NCI-H446 (cell line): ENCODE measurements at places on chromosomes 7 and 10.

GRCh38 chr7:997404-998395, 14.7 kb downstream of the CYP2W1 start:
- no peak for DNase-seq

GRCh38 chr7:87797395-87797794, 78.8 kb downstream of the SLC25A40 start:
- no peak for DNase-seq

GRCh38 chr10:86347856-86348255, 18.7 kb downstream of the GRID1 start:
- DNase-seq = no peak

DNA sequence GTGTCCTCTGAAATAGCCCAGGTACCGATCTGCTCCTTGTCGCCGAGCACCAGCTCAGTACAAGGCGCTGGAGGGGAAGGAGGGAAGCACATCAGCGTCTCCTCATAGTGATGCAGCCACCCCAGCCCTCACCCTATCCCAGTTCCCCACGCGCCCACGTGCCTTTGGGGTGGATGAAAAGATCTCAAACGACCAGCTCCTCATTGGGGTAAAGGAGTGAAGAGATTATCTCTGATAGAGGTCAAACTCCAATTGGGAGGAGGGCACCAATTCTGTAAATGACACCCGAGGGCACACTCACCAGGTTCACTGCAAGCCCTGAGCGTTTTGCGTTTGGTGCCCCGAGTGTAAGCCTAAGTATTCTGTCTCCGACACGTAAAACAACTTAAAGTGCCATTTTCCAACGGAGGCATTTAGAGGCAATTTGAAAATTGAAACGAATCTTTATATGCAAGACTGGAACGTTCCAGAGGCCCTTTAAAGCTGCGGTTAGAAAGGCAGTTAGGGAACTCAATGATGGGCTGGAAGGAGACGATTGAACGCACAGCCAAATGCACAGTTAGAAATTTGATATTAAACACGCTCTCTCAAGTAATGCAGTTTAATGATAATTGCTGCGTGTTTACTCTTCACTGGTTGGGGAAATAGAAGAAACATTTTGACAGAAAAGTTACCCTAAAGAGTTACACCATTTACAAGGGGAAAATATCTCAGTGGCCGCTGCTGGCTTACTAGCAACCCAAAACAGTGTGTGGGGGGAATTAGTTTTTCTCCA, 8.9 kb upstream of the EMX2 start:
- no peak for DNase-seq

DNA sequence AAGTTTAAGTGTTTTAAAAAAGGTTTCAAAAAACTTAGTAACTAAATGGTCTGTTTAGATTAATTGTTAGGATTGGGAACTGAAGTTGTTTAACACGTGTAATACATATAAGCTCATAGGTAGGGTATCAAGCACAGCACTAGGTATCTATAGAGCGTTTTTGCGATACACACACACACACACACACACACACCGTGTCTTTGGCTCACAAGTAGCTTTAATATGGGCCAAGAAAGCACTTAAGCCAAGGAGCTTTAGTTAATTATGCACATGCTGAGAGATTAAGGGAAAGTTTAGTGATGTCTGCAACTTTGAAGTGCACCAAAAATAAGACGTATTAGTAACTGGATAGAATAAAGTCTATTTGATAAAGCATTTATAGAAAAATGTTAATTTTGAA, 93.8 kb upstream of the CNTNAP2 start:
- DNase-seq = peak; percentile 0

DNA sequence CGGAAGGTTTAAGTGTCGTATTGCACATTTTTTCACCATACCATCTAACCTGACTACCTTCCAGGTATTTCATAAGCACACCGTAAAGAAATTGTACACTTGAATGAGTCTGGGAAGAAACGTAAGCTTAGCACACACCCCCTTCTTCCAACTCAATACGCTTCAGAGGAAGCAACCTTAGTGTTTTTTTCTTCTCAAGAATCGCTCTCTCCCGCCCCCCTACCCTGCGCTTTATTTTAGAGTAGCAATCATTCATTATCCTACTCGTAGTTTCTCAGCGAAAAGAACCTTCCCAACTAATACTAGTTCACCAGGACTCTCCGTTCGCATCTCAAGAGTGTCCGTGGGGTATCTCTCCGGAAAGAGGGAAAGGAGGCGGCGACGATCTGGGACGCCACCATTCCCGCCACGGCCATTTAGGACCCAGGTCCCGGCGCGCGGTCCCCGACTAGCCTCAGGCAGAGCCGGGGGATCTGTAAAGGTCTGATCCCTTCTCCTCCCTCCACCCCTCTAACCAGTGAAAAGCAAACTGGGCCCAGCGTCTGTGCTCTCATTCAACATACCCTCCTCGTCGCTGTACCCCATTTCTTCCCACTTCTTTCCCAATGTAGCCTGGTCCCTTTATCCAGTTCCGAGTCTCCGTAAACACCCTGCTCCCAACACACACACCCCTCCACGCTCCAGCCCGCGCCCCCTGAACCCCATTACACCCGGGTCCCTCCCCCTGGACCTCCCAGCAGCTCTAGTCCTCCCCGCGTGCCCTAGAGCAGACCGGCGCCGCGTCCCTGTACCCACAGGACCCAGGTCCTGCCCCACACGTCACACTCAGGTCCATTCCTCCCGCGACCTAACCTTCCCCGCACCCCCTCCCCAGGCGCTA, 16.0 kb downstream of the MYOZ1 start:
- no peak for DNase-seq

DNA sequence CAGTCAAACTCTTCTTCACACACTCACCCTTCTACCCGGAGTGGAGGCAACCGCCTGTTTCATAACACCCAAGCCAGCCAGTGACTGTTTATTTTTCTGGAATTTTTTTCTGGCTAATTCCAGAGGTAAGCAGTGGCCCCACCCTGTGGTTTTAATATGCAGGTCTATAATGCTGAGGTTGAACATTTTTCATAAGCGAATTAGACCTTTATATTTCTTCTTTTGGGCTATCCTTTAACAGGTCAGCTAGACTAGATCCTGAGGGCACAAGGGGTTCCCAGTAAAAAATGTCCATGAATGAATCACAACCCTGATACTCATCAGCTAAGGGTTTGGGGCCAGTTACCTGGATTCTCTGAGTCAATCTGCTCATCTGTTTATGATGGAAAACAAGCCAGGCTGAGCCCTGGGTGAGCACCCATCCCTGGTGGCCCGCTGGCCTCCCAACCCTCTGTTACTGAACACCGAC, 76.2 kb downstream of the GRB10 start:
- DNase-seq = no peak

DNA sequence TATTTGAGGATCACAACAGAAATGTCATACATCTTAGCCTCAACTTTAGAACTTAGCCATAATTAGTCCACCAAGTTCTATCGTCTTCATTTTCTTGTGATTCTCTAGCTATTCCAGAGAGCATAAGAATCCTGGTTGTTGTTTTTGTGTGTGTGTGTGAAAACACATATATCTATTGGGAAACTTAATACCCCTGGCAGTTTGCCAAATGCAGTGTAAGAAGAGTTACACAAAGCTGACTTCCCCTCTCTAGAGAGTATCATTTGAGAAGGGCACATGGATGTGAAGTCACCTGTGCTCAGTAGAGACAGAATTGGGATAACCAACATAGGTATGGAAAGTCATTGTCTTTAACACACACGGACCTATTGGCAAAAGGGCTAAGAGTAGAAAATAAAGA, 19.3 kb downstream of the FOXI2 start:
- DNase-seq = no peak

- DNase-seq = no peak
Observed at GRCh38 chr7:99615989-99616358, 772 bp upstream of the ZSCAN25 start.

DNA sequence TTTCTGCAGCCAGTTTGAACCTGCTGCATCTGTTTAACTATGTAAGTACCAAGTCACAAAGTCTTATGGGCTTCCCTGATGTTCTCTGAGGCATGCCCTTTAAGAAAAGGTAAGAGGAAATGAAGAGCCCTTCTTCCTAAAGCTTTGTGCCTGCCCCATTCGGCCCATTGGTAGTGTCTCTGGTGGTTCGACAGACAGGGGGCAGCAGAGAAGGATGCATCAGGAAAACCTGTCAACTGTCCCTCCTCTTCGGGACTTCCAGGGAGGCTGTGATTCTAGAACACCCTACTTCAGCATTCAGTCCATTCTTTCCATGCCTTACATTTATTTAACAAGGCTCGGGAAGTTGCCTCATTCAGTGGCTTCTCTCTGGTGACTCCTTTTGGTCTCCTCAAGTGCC, 1.9 kb upstream of the SFRP4 start:
- no peak for DNase-seq

DNA sequence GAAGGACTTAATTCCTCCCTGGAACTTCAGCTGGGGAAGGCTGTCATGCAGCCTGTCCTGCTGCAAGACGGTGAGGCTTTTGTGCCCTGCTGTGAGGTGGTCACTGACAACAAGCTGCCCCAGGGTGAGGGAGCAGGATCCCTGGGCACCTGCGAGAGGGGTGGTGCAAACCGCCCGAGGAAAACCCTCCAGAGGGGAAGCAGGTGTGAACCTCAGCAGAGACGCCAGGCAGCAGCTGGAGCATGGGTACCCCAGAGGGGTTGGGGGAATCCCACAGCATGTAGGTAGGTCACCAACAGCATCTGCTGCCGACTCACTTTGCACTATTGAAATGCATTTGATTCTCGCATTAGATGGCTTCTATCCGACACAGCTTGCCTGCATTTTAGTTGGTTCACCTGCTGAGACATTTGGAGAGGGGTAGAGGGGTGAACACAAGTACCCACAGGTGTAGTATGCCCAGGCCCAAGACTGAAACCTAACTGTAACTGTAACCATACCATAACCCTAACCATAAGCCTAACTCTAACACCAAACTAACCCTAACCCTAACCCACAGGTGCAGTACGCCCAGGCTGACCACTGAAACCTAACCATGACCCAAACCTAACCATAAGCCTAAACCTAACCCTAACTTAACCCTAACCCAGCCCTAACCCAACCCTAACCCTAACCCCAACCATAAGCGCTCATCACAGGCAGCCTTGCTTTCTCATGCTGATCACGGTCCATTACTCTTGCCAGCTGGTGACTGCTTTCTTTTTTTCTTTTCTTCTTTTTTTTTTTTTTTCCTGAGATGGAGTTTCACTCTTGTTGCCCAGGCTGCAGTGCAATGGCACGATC, 85.9 kb downstream of the ELFN1 start:
- DNase-seq = no peak

GRCh38 chr7:108448584-108449505, 7.4 kb downstream of the NRCAM start:
- DNase-seq = no peak

GRCh38 chr10:66572700-66573099, 353.1 kb upstream of the LRRTM3 start:
- DNase-seq = no peak

DNA sequence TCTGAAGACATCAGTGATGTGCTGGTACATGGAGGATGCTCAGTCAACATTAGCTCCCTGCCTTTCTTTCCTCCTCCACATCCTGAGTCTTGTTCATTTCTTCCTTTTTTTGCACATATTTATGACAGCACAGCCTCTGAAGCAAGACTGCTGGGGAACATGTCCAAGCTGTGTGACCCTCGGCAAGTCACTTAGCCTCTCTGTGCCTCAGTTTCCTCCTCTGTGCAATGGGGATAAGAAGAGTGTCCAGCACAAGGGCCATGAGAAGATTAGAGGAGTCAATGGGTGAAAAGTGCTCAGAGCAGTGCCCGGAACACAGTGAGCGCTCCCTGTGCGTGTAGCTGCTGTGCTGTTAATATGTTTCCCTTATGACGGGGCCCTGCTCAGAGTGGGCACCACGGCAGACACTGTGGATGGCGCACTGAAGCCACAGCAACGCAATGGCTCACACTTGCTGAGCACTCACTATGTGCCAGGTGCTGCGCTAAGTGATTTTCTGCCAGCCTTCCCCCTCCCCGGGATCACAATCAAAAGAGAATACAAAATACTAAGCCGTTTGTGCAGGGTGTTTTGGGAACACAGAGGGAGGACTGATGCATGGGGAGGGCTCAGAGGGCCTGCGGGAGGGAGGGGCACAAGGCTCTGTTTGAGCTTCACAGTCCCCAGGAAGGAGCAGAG, 28.7 kb downstream of the ZCCHC24 start:
- no peak for DNase-seq

GRCh38 chr7:128703609-128704241, 31.6 kb downstream of the GARIN1A start:
- no peak for DNase-seq

GRCh38 chr10:129894698-129895097, 69.4 kb downstream of the EBF3 start:
- no peak for DNase-seq

- DNase-seq = no peak
Observed at GRCh38 chr7:157674715-157675426, 338.1 kb downstream of the DNAJB6 start.

DNA sequence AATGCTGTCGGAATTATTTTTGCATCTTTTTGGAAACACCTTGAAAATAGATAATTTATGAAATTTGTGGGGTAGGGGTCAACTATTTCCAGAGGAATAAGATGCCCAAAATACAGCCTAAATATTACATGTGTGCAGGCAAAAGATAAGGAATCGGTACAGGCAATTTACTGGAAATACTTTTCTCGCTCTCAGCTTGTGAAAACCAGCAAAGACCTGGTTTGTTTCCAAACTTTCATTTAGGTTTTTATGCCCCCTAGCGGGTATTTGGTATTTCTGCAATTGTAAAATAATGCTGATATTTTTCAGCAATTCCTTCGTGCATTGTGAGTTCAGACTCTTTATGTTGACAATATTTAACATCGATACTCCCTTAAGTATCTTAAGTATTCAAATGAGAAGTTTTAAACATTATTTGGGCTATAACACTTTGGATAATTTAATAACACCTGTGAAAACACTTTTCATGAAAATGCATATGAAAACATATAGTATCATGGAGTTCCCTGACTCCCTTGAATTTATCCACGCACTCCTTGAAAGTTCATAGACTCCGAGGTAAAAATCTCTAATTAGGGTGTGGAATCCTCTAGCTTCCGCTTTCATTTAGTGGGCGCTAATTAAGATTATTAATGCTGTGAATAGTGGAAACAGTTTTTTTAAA, 132.4 kb downstream of the TSPAN12 start:
- DNase-seq = peak; percentile 76

GRCh38 chr10:18209241-18209640, 69.0 kb downstream of the CACNB2 start:
- DNase-seq = no peak

DNA sequence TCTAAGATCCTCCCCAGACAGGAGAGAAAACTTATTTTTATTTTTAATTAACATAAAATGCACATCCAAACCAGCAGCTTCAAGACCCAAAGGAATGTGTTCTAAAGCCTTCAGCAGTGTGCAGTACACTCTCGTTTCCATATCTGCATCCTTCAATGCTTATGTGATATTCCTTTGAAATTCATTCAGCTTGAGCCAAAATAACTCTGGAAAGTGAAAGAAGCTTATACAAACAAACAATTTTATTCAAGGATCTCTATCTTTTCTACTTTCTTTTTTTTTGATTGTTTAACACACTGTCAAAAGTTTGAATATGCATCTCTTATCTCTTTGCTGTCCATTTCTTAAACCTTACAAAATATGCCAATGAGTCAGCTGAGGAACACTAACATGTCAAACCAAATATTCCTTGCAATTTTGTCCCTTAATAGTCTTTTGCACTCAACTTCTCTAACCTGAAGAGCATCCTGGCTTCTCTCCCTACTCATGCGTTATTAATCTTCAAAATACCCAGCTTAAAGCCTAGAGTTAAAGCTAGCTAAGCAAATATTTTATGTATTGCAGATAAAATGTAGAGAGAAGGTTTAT, 124.3 kb downstream of the THSD7A start:
- DNase-seq = no peak

- no peak for DNase-seq
Observed at GRCh38 chr10:8054494-8055407, at the start of gene GATA3. Gene GATA3 (plus strand): TSS chr10:8054688. CDS start chr10:8055656, 968 bp downstream.

- DNase-seq = no peak
Observed at GRCh38 chr10:78000206-78000605, 29.1 kb downstream of the POLR3A start.
